ENCODE measurements at places on chromosomes 1 and 21.

DNA sequence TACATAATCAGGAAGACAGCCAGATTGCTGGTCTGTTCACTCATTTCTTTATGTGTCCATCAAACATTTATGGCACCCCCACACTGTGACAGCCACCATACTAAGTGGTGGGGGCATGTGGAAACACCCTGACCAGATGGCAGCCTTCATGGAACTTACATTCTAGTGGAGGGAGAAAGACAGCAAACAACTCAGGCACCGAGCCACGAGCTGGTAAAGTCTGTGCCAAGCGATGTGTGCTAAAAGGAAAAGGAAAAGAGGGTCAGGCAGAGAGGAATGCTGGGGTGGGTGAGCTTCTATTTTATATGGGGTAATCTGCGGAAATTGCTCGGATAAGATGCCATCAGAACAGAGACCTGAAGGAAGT lies 33.2 kb upstream of the CD2 start:
- no peak for DNase-seq

GRCh38 chr1:51189421-51190073 lies 46.5 kb upstream of the RNF11 start:
- DNase-seq = peak; percentile 63

DNA sequence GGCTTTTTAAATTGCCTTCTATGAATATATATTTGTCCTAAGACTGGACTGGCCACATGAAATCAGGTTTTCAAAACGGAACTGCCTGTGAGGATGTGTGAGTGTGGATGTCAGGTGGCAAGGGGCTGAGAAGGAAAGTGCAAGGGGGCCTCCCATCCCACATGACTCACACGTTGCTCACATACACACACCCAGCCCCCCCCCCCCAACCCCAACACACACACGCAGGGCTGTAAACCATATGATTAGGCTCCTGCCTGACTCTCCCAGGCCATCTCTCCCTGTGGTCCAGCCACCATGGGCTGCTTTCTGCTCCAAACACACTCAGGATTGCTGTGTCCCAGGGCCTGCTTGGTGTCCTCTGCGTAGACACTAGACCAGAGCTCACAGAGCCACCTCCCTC lies 22.4 kb downstream of the DEGS1 start:
- no peak for DNase-seq

GRCh38 chr1:17494114-17494729 lies 45.3 kb upstream of the ARHGEF10L start:
- DNase-seq = no peak

- peak; percentile 85 for DNase-seq
Measured at GRCh38 chr21:43728467-43729390, 9.8 kb downstream of the PDXK start.

GRCh38 chr1:61372944-61373343 lies 290.6 kb downstream of the NFIA start:
- no peak for DNase-seq

- DNase-seq = no peak
Measured at GRCh38 chr1:54497338-54497737, 50.7 kb upstream of the ACOT11 start.

GRCh38 chr1:174671826-174672225 lies 224.1 kb downstream of the GPR52 start:
- DNase-seq = no peak

GRCh38 chr1:218444588-218444987 lies 99.5 kb downstream of the TGFB2 start:
- no peak for DNase-seq

GRCh38 chr1:228313536-228314277 lies 92.9 kb downstream of the TRIM11 start:
- DNase-seq = no peak

DNA sequence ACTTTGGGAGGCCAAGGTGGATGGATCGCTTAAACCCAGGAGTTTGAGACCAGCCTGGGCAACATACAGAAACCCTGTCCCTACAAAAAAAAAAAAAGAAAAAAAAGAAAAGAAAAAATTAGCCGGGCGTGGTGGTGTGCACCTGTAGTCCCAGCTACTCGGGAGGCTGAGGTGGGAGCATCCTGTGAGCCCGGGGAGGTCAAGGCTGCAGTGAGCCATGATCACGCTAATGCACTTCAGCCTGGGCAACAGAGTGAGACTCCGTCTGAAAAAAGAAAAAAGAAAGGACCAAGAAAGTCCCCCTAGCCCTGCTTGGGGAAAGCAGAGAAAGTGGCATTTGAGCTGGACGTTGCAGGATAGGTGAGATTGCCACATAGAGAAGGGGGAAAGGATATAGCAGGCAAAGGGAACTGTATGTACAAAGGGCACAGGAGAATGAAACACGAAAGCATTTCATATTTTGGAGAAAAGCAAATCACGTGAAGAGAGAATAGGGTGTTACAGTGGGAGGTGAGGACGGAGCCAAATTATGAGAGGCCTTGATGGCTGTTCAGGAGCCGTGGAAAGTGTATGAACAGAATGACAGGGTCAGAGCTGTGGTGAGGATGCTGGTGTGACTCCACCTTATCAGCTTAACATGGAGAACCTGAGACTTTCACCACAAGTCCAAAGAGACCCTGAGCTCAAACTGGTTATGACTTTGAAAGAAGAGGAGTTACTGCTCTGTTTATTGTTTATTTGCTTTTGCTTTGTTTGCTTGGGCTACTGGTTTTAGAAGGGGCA lies 19.5 kb upstream of the LRIG2 start:
- no peak for DNase-seq

All from globus pallidus (tissue), 1 donor.